ENCODE measurements at places on chromosomes 5 and 9.

GRCh38 chr9:36746415-36746814, 173.7 kb downstream of the MELK start:
- no peak for DNase-seq

- no peak for DNase-seq
Observed at GRCh38 chr5:112706446-112707016, 31.2 kb upstream of the APC start.

DNA sequence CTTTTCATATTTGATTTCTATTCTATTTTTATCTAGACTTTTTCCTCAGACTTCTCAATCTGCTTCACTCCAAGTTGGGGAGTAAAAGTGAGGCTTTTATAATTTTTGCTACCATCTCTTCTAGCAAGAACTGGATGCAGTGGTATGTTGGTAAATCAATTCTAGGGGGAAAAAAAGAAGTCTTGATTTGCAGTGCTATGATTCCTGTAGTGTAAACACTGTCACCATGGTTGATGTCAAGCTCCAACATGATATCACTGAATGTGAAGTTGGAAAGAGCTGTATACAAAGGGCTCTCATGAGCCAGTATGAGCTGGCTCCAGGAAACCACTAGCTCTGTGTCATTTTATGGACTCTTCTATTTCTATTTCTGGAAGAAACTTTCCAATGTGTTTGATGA, 439.2 kb downstream of the NTRK2 start:
- DNase-seq, result no peak

DNA sequence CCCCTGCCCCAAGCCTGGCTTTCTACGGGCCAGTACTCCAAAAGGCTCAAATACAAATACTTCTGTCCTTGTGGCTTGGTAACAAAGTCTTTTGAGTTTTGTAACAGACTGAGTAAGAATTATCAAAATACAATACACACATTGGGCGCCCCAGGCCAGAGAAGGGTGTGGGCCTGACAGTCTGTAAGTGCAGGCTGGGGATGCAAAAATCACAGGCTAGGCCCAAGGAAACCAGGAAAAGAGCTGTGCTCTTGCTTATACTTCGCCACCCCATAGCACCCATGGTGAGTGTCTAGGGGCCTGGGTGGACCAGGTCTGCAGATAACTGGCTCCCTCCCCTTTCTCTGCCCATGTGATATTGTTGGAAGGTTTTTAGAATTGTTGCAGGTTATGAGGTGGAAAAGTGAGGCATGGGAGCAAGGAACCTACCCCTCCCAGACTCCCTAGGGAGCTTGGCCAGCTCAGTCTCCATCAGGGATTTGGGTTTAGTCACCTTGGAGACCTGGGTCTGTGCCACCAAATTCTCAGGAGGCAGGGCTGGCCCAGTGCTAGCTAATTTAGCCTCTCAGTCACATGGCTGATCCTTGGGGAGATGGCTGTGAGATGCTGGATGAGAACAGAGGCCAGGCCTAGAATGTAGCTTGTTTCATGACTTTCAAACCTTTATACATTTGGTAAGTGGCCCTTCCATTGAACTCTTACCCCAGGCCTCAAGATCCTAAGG, 72.9 kb downstream of the TARS1 start:
- DNase-seq, result peak; percentile 47

DNA sequence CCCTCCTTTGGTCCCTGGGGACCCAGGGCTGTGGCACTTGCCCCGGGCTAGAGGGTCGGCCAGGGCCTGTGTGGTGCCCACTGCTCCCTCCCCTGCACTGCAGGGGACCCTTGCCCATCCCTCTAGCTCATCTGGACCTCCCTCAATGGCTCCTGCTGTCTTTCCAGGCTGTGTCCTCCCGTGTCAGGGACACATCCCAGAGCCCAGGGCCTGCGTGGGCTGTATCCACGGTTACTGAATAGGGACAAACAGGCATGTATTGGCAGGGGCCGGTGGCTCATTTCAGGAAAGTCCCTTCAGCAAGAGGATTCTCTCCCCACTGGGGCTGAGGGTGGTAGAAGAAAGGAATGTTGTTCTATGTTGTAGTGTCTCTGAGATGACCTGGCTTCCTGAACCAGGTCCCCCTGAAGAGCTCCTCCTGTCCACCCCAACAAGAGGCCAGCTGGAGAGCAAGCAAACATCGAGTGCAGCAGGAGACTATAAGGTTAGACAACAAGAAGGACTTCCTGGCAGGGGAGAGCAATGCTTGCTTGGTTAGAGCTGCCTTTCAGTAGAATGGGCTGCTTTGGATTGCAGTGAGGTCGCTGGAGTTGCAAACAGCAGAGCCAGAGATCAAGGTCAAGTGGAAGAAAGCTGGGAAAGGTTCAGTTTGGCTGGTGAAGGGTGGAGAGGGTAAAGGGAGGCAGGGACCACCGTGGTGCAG, 1.0 kb upstream of the CRB2 start:
- DNase-seq, result no peak

Data from AG10803 (cell line).